ENCODE measurements at places on chromosomes 4 and X. TPM values are rescaled to one million over a fixed set of nuclear protein-coding genes. Genes with fewer than 3 reads are reported as not detected.

Gene GSX2
- not detected for total RNA-seq

Gene TGIF2LX
- 0.69 TPM for total RNA-seq

Gene PRDM8
- total RNA-seq, result 1.1 TPM

Gene SSX1
- not detected for total RNA-seq

Gene LONRF3
- total RNA-seq, result 2.2 TPM

Gene PGAM4
- total RNA-seq, result not detected

Gene EFHC2
- total RNA-seq, result 0.51 TPM

Data from Daoy (cell line).